Kasumi-1 (cell line): ENCODE measurements at places on chromosomes 13 and 19.

DNA sequence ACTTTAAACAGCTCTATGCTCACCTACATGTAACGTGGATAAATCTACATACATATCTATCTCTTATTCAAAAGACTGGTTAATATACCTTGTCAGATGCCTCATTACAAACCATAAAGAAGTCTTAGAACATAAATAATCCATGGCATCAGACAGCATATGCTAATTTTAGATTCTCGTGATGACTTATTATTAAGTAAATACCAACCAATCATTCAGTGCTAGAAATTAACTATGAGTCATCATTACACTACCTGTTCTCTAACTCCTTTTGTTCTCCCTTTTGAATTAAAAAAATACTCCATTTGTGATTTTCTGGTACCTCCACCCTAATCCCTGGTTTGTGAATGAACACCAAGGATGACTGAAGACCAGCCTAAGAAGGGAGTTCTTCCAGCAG, 754.3 kb upstream of the ARGLU1 start:
- DNase-seq, result no peak

GRCh38 chr19:37893845-37894575, 12.4 kb downstream of the WDR87 start:
- no peak for DNase-seq

- DNase-seq, result no peak
Measured at GRCh38 chr13:97360610-97361009, 73.4 kb upstream of the RAP2A start.

GRCh38 chr13:32093006-32093405, 61.4 kb downstream of the FRY start:
- DNase-seq, result no peak

DNA sequence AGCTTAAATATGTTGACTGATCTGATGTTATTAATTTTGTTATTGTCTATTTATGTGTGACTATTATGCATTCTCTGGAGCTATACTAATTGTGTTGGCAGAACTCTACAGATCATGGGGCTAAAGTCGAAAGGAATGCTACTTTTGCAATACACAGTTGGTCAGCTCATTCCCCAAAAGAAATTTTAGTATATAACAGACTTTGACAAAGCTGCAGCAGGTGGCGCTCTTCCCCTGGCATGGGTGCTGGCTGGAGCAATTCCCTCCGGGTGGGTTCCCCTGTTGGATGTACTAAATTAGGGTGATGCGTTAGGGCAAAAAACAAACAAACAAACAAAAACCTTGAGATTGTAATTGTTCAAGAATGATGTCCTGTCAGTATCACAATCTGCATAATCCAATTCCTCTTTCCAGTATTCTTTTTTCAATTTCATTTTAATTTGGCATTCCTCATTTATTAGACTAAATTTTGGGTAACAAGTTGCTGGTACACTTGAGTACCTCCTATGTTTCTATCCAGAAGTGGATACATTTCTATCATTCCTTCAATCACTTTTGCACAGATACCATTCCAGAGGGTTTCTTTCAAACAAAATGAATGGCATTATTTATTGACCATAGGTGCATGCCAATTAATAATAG, 322.8 kb upstream of the EDNRB start:
- peak; percentile 45 for DNase-seq

GRCh38 chr19:38434549-38435051, 1.1 kb downstream of the RYR1 start:
- no peak for DNase-seq

GRCh38 chr19:47419030-47419783, at the start of gene MEIS3:
Gene MEIS3 (minus strand): TSS chr19:47419527. CDS start chr19:47419081, 446 bp downstream.
- no peak for DNase-seq

- DNase-seq, result no peak
Measured at GRCh38 chr13:91400063-91400399, 1.6 kb downstream of the GPC5 start.

GRCh38 chr19:9941231-9941630, 4.9 kb upstream of the OLFM2 start:
- no peak for DNase-seq

DNA sequence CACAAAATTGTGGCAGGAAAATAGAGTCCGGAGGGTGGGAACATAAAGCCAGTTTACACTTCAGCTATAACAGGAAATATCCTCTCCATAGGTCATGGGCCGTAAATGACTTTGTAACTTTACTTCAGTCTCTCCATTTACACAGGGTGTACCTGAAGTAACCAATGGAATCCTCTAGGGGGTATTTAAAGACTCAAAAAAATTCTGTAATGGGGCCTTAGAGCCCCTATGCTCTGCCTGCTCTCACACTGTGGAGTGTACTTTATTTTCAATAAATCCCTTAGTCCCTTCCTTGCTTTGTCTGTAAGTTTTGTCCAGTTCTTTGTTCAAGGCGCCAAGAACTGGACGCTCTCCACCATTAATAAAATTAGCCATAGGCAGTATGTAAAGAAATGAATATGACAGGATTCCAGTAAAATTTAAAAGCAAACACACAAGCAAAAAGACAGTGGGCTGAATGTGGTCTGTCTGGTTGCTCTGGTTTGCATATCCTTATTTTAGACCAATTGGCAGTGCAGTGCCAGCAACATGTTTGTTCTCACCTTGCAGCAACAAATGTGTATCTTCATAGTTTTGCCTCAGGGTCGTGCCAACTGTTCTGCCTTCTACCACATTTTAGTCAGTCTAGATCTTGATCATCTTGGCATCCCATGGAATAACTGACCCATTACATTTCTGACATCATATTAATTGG, 801.5 kb upstream of the SPRY2 start:
- DNase-seq, result no peak

DNA sequence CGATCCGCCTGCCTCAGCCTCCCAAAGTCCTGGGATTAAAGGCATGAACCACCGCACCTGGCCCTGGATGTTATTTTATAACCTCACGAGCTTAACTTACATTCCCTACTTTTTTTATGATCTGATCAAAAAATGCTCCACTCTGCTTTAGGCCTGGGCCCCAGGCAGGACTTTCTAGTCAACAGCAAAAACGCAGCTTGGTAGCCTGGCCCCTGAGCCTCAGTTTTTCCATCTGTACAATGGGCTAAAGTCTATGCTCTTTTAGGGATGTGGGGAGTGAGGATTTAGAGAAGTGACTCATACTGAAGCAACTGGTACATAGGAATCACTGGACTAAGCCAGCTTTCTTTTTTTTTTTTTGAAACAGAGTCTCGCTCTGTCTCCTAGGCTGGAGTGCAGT, 11.9 kb upstream of the PIK3R2 start:
- DNase-seq, result no peak

- DNase-seq, result peak; percentile 3
Measured at GRCh38 chr13:33817513-33817900, 442 bp upstream of the RFC3 start.

- no peak for DNase-seq
Measured at GRCh38 chr13:35055705-35056104, 113.6 kb downstream of the NBEA start.

DNA sequence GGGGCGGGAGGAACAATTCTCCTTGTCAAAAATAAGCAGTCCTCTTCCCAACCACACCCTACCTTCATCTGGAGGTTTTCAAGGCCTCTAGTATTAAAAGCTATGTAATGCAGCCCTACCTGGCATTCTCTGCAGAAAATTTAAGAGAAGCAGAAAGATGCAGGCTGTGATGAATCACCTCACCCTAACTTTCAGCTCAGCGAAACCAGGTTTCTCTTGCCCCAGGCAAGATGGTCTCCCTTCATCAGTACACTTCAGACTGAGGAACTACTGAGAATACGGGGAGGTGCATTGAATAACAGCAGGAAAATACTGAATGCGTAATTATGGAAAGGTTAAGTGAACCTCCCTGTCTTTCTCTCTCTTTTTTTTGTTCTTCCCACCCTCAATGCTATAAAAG, 437.6 kb upstream of the KLF12 start:
- no peak for DNase-seq

- DNase-seq, result no peak
Measured at GRCh38 chr13:24085662-24086061, 74.9 kb upstream of the SPATA13 start.

GRCh38 chr19:21698215-21698614, 69.2 kb downstream of the ZNF100 start:
- peak; percentile 33 for DNase-seq

DNA sequence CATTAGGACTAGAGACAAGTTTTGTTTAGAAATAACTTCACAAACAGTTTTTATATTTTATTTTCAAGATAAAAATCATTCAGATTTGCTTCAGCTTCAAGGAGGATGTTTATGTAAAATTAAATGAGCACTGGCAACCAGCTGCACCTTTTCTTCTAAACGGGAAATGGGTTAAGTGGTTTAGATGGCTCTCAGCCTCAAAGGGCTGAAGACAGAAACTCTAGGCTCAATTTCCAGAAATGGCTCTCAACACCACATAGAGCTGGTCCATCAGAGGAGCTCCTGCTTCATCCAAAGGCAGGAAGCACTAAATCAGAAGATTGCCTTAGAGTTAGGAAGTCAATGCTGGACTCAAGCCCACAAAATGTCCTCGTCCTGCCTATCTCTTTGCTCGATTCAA, 74.7 kb downstream of the ZNF429 start:
- DNase-seq, result no peak
